Stimulated activated naive CD8-positive, alpha-beta T cell treated with anti-CD3 and anti-CD28 coated beads, Interleukin-15, Interleukin-2, amounts not matched to agents 100 U/mL and 50 U/mL, for 24 hours (primary cell): ENCODE measurements at places on chromosomes 11 and 22.

DNA sequence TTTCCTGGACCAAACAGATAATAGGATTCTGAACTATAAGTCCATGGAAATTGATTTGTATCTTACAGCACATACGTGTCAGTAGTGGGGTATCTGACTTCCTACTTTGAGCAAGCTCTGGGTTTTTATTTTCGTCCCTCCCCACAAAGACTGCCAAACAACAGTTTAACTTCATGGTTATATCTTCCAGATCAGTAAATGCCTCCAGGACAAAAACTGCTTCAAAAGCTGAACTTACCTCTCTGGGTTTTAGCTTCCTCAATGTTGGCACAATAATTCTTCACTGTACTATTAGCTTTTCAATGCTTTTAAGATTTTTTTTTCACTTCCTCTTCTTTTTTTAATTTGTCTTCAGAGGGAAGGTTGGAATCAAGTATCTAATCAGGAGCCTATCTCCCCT is 4.2 kb upstream of the DPF2 start:
- DNase-seq = no peak

- DNase-seq = no peak
Measured at GRCh38 chr11:134669796-134670195, 257.8 kb upstream of the B3GAT1 start.

DNA sequence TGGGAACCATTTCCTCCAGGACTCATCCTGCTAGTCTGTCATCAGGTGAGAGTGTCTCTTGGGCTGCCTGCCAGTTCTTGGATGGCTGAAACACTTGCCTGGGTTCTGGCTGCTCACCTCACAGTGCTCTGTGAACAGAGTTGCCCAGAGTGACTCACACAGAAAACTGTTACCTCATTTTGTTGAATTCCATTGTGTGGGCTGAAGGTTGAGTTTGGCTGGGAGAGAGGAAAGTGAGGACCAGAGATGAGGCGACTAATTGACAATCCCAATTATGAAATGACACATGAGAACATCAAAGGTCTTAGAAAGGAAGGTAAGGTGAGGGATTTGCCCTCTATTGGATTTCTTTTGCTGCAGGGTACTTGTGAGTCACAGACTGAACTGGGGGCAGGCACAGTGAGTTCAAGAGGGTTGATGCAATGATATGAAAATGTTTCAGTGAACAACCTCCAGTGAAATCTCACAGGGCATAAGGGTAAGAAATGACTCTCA is 20.2 kb upstream of the CALCB start:
- DNase-seq = peak; percentile 23

DNA sequence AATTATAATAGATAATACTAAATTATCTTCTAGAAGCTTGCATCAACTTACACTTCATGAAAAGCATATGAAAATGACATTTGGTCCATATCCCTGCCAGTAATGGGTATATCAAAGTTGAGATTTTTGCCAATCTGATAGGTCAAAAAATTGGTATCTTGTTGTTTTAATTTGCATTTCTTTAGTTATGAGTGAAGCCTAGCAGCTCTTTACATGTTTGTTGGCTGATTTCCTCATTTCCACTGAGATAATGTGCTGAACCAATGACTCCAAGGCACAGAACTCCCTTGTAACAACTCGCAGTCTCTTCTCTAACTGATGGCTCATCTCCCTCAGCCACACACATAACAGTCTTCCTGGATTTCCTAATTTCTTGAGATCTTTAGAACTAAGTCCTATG is 175.3 kb upstream of the SESN3 start:
- DNase-seq = no peak

- DNase-seq = no peak
Measured at GRCh38 chr11:130726234-130727037, 189.8 kb downstream of the SNX19 start.

DNA sequence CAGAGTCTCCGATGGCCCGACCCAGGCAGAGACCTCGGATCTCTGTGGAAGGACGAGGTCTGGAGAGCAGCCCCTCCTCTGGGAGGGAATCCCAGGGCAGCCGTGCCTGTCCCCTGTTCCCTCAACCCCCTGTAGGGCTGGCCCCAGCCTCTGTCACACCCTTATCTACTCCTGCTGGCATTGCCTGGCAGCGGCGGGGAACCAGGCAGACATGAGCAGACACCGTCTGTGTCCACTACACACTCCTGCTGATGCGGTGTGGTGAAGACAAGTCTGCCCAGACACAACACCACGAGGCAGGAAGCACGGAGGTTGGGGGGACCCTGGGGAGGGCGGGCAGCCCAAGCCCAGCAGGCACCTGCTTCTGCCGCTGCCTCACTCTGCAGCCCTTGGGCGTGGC is 52.5 kb upstream of the A4GALT start:
- DNase-seq = no peak

- no peak for DNase-seq
Measured at GRCh38 chr11:103987629-103988594, 48.5 kb upstream of the DDI1 start.

DNA sequence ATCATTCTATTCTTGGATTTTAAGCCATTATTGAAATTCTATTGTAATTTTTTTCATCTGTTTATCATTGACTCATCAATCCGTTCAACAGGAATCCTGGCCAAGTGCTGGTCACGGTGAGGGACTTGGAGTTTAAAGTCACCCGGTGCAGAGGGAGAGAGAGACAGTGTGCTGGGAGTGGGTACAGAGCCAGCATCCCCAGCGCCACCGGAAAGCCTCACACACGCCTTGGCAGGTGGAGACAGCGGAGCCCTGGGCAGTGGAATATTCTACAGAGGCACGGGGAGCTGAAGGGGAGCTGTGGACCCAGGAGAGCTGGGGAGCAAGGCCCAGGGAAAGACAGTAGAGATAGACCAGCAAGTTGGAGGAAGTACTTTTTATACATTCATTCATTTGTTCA is 787.6 kb downstream of the BRD1 start:
- DNase-seq = no peak

GRCh38 chr11:118012083-118012669 is 26.0 kb downstream of the IL10RA start:
- no peak for DNase-seq

DNA sequence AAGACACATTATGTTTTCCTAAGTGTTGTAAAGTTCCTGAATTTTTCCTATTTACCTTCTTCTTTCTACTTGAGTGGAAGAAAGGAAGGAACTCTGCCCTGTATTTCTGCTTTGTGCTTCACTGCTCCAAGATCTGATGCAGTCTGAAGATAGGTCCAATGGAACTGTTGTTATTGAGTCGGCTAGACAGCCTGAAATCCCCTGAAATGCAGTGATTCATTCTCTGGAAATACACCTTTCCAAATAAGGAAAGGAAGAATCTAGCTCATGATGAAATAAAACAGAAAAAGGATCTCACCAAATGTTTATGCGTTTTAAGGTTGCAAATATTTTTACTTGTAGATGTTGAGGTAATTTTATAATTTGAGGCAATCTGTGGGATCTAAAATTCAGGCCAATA is 322.8 kb downstream of the GUCY1A2 start:
- DNase-seq = no peak
